Neural crest cell (in vitro differentiated cells): ENCODE measurements at places on chromosomes 16 and 17.
A peak's percentile ranks its signal among the peaks of the same experiment; 100 is the strongest.

GRCh38 chr17:67435122-67435521 is 58.0 kb downstream of the PITPNC1 start:
- no peak for DNase-seq

DNA sequence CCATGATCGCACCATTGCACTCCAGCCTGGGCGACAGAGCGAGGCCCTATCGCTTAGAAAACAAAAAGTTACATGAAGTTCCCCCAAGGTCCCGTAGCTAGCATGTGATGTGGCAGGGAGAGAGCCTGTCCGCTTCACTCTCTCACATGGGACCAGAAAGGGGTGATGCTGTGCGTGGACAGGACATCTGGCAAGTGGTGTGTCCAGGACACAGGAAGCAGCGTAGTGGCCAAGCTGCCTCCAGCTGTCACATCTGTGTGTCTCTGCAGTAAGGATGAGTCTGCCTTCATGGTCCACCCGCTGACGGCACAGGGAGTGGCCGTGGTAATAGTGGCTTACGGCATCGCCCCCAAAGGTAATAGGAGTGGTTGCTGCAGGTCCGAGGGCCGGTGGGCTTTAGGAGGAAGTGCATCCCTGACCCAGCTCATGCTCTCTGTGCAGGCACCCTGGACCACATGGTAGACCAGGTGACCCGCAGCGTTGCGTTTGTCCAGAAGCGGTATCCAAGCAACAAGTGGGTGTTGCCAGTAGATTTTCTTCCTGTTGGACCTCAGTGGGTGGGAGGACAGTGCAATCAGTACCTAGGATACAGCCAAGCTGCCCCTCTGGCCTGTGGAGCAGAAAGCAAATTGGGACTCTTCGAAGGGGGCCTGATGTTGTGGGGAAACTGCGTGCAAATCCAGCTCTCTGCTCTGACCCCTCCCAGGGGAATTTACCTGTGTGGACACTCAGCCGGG is 9.5 kb upstream of the BIRC5 start:
- no peak for DNase-seq

DNA sequence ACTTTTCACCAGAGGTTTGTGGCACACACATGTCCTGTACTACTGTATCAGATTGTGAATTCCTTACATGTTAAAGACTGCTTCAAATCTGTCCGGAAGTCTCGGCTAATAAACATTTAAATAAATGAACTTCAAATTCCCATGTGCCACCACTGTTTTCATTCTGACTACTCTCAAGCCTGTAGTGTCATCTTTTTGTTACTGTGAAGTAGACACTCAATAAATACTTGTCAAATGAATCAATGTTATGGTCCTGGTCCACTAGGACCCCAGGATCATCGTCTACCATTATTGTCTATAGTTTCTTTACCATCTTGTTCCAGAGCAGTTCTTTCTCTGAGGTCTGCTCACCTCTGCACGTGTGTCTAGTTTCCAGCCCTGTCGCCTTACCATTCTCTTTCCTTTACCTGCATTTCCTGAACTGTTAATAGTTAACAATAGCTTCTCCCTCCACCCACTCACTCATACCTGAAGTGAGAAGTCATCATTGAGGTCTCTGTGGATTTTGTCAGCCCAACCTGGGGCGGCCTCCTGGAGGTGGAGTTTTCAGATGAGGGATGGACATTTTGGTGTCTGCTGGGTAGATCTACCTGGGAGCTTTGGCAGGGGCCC is 333.0 kb downstream of the SEC14L1 start:
- DNase-seq: no peak

GRCh38 chr17:78112518-78113471 is 15.8 kb downstream of the TMC6 start:
- DNase-seq: peak; percentile 91

GRCh38 chr17:48351911-48352332 is 78.1 kb downstream of the SKAP1 start:
- DNase-seq: no peak

GRCh38 chr16:82425661-82426060 is 201.1 kb upstream of the CDH13 start:
- DNase-seq: no peak

- DNase-seq: no peak
Measured at GRCh38 chr16:82965808-82966207, 339.0 kb downstream of the CDH13 start.

- DNase-seq: no peak
Measured at GRCh38 chr17:38900978-38901656, 24.3 kb upstream of the LASP1NB start.

DNA sequence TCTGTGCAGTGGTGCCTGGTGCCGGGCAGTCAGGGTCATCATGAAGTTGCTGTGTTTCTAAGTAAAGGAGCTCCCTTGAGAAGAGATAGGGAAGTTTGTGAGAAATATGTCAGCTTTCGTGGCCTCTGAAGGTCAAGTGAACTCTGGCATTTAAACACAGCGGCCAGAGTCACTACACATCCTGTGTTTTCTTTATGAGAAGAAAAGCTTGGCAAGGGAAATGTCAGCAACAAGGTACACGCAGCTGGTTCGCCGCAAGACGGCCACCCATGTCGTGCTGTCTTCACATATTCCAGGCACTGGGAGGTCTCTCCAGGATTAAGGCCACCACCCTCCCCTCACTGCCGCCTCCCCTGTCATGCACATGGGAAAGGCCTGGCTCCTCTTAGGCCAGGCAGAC is 33.2 kb upstream of the PEMT start:
- no peak for DNase-seq

GRCh38 chr17:60249290-60249826 is 99.6 kb downstream of the CA4 start:
- DNase-seq: no peak

- no peak for DNase-seq
Measured at GRCh38 chr16:15967655-15968315, 18.4 kb downstream of the ABCC1 start.

DNA sequence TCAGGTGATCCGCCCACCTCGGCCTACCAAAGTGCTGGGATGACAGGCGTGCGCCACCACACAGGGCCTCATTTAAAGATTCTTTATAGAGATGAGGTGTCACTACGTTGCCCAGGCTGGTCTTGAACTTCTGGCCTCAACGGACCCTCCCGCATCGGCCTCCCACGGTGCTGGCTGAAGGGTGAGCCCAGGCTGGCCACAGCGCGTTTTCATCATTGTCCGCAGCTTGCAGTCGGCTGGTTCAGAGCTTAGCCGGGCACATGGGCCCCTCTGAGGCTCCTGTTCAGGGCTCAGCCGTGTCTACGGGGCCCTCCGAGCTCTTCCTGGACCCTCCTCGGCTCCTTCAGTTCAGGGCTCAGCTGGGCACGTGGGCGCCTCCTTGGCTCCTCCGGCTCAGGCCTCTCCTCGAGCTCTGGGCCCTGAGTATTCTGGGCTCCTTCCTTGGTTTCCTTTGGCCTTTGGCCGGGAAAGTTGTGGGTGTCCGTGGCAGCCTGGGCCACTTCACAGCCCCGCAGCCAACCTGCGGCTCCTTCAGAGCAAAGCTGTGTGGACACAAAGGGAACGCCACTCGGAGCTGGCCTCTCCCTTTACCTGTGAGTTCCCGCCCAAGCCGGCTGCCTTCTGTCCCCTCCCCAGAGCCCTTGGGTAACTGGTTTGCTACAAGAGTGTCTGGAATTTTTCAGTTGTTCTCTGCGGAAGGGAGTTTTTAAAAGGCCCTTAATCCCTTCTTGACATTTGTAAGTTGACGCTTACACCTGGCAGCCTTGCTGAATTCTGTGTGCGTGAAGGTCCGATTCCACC is 1.2 kb upstream of the MSLN start:
- DNase-seq: no peak

DNA sequence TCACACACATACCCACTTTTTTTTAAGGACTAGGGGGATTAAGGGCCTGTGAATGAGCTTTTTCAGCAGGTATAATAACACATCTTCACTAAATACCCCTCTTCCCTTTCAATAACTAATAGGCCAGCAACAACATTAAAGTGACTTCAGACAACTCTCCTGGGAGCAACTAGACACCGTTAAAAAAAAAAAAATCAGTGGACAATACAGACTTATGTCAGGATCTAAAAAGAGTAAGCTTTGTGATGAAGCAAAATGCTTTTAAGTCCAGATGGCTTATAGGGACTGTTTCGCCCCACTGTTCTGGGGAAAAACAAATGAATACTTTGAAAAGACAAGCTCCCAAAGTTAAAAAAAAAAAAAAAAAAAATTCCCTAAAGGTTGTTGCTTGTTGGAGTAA is 29.0 kb downstream of the SPAG9 start:
- no peak for DNase-seq

DNA sequence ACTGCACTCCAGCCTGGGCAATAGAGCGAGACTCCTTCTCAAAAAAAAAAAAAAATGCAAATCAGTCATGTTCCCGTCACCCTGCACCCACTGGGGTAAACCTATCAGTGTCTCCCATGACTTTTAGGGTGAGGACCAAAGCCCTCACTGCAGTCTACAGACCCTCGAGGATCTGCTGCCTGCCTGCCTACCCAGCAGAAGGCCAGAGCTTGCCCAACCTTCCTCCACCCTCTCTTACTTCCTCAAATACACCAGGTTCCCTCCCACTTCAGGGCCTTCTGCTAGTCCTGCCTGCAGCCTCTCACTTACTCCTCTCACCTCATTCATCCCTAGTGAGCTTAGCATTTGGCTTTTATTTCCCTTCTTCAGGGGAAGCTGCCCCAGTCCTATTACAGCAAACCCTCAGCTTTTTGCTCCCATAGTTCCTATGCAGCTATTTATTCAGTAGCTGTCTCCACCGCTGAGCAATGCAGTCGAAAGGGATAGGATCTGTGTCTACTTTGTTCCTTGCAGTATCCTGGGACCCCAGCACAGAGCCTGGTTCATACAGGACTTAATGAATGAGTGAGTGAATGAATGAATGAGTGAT is 17.8 kb upstream of the TOB1 start:
- DNase-seq: no peak

- DNase-seq: no peak
Measured at GRCh38 chr17:78340183-78340955, 19.5 kb downstream of the SOCS3 start.

DNA sequence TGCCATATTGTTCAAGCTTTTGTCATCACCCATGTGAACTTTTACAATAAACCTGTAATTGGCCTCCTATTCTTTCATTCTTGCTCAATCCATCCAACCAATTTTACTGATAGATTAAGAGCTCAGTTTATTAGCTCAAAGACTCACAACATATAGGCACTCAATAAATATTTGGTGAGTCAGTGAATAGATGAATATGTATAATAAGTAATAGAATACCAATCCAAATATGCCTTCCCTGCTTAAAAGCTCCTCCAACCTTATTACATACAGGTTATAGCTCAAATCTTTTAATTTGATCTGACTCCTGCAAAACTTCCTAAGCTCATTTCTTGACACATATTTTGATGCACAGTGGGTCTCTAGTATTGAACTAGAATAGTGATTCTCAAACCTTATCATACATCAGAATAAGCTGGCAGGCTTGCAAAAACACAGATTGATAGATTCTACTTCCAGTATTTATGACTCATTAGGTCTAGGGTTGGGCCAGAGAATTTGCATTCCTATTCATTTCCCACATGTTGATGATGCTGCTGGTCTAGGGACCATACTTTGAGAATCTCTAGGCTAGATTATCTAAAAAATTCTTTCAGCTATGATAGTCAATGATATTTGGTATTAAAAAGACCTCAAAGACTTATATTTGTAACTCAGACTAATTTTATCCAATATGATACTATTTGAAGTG is 114.4 kb downstream of the PCTP start:
- no peak for DNase-seq

DNA sequence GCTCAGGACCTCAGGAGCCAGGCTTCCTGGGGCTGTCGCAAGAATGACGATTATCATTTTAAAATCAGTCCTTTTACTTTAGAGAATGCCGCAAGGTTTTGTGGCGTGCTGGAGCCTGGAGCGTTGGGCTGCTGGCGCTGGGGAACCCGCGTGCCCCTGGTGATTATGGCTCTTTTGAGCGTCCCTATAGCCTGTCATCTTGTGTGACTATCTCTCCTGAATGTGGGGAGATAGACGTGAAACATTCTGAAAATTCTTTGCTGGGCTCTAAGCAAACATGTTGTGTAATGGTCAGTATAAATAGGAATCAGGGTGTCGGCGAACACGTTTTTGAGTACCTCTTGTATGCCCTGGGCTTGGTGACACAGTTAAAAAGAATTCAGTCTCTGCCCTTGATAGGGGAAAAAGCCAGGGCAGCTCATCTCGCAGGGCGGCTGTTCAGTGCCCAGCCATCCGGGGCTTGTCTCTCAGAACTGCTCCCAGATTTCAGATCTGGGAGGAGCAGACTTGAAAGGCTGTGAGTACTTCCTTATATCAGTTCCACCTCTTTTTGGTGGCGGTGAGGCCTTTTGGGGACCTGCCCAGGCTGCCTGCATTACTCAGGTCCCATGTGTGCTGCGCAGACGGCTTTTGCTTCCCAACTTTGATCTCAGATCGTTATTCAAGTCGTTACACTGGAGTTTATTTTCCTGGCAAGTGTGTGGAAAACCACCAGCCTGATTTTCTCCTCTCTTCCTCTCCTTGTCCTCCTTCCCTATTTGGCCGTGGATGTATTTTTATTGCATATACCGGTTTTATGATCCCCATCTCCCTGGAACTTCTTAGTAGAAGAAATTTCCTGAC is 973 bp downstream of the SLC7A6 start:
- DNase-seq: no peak

DNA sequence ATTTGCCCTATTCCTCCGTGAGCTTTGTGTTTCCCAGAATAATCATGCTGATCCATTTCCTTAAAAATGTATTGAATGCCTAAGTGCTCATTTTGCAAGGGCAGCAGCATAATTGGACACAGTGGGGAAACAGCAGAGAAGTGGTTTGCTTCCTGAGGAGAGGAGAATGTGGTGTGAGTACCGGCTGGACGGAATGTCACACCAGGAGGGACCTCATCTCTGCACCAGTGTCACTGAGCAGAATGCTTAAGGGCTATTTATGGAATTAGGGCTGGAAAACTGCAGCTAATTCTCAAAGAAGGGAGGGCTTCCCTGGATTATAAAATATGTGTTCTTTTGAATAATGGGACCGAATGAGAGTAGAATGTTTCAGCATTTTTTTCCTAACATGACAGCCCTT is 1100.6 kb upstream of the RBFOX1 start:
- no peak for DNase-seq
